ENCODE measurements at places on chromosomes 6 and 20.

DNA sequence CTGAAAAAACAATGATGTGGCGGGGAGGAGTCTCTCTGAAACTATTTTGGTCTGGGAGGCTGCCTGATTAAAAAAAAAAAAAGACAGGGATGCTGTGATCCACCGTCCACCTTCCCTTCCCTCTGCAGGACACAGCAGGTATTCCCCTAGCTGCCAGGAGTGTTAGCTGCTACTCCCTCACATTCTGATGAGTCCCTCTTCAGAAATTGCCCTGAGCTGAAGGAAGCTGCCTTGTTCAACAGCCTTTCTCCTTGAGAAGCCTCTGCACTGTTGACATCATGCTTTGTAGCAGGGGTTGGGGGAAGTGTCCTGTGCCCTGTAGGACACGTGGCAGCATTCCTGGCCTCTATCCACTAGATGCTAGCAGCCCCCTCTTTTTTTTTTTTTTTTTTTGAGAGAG lies 71.7 kb upstream of the ZMYND8 start:
- no peak for DNase-seq

DNA sequence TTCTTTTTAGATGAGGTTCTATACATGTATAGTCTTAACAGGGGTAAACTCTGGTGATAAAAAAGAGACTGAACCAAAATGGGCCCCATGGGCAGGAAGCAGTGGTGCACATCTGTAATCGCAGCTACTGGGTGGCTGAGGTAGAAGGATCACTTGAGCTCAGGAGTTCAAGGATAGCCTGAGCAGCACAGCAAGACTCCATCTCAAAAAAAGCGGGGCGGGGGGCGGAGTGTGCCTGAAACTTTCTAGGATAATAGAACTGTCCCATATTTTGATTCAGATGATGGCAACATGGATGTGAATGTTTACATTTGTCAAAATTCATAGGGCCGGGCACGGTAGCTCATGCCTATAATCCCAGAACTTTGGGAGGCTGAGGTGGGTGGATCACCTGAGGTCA lies 48.8 kb upstream of the TAF8 start:
- no peak for DNase-seq

DNA sequence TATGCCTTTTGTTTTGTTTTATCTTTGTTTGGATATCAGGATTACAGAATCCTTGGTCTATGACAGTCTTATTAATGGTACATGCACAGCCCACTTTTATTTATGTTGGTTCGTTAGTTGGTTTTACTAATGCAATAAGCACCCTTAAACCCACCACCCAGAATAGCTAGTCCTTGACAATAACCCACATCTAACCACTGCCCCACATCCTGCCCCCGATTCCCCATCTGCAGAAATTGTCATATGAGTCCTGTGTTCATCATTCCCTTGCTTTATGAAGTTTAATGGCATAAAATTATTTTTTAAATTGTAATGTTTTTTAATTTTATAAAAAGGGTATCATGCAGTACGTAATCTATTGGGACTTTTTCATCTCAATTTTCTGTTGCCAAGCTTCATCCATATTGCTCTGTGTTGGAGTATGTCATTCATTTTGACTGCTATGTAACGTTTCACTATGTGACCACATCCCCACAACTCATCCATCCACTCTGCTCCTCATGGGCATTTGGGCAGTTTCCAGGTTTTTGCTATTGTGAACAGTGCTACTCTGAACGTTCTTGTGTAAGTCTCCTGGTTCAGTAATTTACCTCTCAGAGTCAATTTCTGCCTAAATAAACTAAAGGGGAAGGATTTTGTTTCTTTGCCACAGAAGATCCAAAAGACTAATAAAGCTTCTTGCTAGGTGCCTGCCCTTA lies 150.4 kb downstream of the MRPL14 start:
- DNase-seq = no peak

- DNase-seq = no peak
These were observed 1.1 kb downstream of the RGS17 start for GRCh38 chr6:153129873-153130514.

DNA sequence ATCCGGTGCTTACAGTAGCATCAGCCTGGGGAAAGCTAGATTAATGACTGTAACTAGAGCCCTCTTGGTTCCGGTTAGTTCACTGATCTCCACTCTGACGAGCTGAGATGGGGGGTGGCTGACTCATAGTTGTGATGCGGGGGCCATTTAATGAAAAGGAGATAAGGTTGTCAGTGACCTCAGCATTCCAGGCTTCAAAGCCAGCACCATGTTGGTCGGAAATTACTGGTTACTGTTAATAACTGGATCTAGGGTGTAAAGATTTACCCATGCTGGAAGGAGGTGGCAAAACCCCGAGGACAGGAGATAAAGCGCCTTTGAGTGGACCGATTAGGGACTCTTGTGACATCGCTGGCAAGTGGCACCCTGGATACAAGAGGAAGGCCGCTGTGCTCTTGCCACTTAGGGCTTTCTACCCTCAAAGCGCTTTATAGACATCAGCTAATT lies 21.1 kb downstream of the FOXC1 start:
- no peak for DNase-seq

- DNase-seq = no peak
These were observed 39.6 kb downstream of the SLC23A2 start for GRCh38 chr20:4961746-4962145.

GRCh38 chr6:150698391-150698790 lies 98.7 kb downstream of the PLEKHG1 start:
- no peak for DNase-seq

GRCh38 chr6:158158748-158159147 lies 9.3 kb downstream of the SERAC1 start:
- DNase-seq = no peak

GRCh38 chr20:20102716-20103258 lies 50.5 kb downstream of the CFAP61 start:
- DNase-seq = no peak

DNA sequence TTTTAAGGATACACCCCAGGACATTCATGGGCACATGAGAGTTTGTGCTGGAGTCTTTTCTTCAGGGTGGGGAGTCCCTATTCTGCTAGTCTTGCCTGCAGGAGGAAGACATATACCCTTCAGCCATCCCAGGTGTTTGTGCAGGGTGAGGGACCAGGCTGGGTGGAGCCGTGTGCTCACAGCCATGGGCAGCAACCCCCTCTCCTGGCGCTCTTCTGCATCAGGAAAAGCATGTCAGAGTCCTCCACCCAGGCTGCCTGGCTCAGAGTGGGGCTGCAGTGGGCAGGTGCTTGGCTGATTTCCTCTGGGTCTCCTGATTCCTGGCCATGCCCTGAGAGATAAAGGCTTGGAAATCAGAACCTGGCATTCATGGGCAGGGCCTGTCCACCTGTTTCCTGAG lies 22.7 kb upstream of the MLN start:
- DNase-seq = no peak

DNA sequence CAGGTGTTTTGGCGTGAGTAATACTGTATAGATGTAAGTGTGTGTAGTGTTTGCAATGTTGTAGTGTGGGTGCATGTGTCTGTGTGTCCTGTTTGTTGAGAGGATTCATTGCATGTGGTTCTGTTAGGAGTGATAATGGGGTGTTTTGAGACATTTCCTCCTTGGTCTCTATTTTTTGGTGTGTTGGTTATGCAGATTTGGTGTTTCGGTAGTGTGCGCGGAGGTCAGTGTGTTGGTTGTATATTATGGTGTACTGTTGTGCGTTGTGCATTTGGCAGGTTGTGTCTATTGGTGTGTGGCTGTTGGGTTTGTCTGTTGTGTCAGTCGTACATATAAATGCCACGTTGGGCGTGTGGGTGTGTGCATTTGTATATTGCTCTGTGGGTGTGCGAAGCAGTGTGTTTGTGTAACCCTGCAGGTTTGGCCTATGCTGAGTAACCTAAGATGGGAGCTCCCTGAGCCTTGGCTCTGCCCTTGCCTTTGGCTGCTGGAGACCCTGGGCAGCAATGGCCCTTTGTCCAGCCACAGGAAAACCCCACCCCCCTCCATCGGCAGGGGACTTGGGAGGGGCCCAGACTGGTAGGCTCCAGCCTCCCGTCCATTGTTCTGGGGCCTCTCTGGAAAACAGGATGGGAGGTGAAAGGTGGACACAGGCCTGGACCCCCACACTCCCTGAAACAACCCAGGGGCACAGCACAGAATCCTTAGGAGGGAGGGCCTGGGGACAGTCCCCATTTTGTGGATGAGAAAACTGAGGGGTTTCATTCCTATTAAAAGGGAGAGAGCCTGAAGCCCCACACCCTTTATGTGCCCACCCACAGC lies 10.3 kb upstream of the ID1 start:
- DNase-seq = no peak

DNA sequence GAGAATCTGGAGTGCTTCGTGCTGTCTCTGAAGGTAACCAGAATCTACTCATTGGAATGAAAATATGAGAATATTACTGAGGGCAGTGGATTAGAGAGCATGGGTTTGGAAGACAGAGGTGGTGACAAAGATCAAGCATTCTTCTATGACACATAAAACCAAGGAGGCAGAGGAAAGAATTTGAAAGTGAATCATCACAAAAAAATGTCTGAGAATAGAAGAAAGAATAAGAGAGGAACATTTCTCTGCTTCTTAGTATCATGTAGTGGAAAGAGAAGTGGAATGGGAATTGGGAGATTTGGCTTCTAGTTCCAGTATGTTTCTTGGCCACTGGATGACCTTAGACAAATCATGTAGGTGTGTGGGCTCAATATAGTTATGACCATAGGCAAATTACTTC lies 474.0 kb downstream of the TFAP2B start:
- DNase-seq = no peak

DNA sequence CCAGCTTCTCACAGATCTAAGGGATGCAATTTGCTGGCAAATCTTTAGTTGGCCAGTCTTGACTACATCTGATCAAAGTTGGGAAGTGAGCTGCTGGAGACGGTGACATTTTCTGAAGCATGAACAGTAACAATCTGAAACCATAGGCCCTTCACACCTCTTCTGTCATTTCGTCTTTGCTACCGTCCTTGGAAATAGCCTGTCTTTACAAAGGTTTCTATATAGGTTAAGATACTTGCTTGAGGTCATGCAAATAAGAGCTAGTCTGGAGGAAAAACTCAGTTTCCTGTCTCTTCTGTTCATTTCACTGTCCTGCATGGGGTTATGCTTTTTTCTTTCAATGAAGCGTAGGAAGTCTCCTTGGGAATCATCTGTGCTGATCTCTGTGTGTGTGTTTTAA lies 55.6 kb downstream of the CARMIL1 start:
- DNase-seq = no peak

- no peak for DNase-seq
These were observed 48.2 kb downstream of the TSHZ2 start for GRCh38 chr20:53020376-53020775.

DNA sequence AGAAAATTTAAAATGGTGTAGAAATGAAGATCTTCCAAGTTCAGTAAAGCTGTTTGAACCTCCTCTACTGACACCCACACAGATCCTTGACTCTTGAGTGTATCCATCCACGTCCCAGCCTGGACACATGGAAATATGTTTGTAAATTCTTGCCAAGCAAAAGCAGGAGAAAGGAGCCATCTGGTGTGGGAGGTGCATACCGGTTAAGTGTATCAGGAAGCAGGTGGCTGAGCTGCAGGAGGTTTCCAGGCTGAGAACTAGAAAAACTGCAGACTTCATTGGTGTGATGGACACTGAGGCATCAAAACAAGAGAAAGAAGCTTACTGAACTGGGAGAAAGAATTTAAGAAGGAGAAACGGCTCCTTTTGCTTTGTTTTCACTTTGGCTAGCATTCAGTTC lies 229.9 kb upstream of the GRIK2 start:
- DNase-seq = no peak

- DNase-seq = no peak
These were observed 74.7 kb upstream of the NOX3 start for GRCh38 chr6:155530219-155530834.

DNA sequence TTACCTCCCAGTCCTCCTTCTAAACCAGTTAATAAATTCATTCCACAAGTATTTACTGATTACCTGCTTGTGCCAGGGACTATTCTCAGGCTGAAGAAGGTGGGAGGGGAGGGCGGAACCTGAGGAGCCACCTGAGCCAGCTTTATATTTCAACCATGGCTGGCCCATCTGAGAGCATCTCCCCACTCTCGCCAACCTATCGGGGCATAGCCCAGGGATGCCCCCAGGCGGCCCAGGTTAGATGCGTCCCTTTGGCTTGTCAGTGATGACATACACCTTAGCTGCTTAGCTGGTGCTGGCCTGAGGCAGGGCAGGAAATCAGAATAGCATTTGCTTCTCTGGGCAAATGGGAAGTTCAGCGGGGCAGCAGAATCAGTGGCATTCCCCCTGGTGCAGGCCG lies 4.9 kb upstream of the AAR2 start:
- DNase-seq = no peak

DNA sequence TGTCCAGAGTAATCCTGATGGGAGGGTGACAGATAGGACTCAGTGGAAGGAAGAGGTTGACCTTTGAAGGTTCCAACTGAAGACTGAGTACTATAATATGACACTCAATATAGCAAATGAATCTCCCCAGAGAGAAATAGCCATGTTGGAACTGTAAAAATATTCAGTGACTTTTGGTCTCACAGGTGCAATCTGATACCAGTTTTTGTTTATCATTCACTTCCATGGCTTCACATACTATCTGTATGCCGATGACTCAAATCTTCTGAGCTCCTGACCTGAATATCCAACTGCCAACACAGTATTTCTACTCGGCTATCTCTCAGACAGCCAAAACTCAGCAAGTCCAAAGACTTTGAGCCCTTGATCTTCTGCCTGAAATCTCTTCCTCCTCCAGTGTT lies 21.8 kb upstream of the PKHD1 start:
- no peak for DNase-seq

- DNase-seq = no peak
These were observed 18.8 kb upstream of the SDHAF4 start for GRCh38 chr6:70547905-70548304.

DNA sequence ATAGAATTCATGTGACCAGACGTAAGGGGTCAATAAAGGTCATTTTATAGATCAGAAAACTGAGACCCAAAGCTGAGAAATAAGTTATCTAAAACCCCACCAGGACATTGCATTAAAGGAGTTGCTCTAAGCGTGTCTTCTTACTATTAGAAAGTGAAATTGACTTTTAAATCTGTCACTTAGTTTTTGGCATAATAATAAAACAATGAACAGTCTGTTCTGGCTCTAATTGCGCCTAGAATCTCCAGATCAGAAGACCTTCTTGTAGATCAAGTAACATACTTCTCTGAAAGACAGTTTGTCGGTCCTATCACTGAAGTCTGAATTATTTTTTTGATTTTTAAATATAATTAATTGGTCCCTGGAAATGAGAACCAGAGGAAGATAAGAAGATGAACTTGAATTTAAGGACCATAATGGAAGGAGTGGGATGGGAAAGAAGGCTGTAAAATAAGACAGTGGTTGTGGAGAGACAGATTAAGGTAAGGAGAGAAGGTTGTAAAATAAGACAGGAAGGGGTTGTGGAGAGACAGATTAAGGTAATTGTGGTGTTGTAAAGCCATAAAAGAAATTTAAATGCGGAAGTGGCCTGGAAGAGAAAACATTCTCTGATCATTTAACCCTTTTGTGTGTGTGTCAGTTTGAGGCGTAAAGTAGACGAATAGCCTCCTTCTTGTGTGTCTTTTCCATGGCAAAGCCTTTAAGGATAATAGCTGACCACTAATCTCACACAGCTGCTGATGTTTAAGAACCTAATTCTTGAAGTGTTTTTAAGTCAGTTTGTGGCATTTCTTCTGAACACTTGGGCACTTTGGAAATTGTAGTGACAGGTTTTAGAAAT lies 20.1 kb downstream of the TOP1 start:
- DNase-seq = no peak

GRCh38 chr6:11243861-11244260 lies 11.4 kb upstream of the NEDD9 start:
- no peak for DNase-seq
